NCI-H1417 treated with DMSO at 0.1 percent for 48 hours (cell line): ENCODE measurements at places on chromosomes 2 and 18.

GRCh38 chr2:102155703-102156515 is 13.4 kb downstream of the IL1R1 start:
- no peak for DNase-seq

GRCh38 chr18:10379522-10379921 is 74.9 kb upstream of the APCDD1 start:
- DNase-seq = no peak

GRCh38 chr18:72086421-72086820 is 457.7 kb downstream of the CBLN2 start:
- DNase-seq = no peak

DNA sequence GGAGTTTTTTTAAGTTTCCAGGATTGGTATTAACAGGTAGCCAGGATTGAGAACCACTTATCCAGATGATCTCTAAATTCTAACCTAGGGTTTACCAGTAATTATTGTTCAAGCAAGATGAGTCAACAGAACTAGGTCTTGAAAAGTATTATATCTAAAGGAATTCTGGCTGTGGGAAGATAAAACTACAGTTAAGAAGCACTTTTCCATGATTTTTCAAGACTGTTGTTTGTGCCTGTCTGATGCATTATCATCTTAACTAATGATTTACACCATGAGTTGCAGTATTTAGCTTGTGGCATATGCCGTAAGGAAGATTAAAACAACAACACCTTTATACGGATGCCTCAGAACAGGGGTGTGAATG is 142.2 kb upstream of the CCDC68 start:
- DNase-seq = no peak

DNA sequence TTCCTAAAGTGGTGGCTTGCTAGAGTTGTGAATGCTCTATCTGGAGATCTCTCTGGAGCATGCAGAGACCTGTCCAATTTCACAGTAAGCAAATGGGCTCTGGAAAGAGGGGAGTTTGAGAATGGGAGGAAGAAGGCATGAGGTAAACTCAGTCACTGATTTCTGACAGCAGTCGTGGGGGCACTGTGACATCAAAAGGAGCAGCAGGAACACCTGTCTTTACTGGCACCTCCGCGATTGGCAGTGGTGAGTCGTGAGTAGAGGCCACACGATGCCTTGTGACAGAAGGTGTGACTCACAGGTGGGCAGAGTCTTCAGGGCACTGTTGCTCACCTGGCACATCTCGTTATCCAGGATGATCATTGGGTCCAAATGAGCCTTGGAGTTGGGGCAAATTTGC is 38.8 kb upstream of the CAVIN2 start:
- no peak for DNase-seq
